ENCODE measurements at places on chromosomes 2 and 18. TPM values are rescaled to one million over a fixed set of nuclear protein-coding genes. Genes with fewer than 3 reads are reported as not detected.

DNA sequence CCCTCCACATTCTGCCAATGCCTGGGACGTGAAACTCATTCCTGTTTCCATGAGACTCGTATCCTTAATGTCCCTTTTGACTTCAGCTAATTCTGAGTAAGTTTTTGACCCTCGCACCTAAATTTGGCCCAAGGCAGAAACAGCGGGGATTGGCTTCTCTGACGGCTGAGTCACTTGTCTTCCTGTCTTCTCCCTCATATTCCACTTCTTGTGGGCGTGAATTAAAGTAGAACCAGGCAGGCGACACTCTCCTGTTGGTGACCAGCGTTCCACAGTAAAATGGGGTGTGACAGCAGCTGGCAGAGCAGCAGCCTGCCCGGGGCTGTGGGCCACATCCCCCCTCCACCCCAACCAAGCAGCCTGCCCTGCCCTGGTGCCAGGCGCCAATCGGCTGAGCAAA lies 15.5 kb downstream of the TTC32 start:
- DNase-seq, result no peak

DNA sequence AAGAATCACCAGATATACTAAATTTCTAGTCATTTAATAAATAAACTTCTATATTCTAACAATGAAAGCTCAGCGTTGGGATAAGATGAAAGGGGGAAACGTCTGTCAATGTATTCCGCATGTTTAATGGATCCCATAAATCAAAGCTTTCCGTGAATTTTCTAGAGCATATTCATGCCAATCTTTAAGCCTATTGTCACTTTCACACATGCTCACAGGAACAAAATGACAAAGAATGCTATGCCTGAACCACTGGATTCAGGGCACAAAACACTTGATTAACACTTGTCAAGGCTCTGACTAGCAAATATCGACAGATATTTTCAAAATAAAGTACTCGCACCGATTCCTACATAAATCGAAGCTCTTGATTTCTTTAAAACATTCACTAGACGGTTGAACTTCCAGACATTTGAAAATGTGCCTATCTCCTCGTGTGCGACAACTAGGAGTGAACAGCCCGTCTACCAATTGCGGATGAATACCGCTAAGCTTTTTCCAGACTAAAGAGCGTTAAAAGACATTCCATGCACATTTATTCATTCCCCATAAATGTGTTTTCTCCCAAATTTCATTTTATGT lies 1.8 kb downstream of the TLK1 start:
- DNase-seq, result no peak

- no peak for DNase-seq
Measured at GRCh38 chr2:117828870-117829269, 14.4 kb downstream of the DDX18 start.

DNA sequence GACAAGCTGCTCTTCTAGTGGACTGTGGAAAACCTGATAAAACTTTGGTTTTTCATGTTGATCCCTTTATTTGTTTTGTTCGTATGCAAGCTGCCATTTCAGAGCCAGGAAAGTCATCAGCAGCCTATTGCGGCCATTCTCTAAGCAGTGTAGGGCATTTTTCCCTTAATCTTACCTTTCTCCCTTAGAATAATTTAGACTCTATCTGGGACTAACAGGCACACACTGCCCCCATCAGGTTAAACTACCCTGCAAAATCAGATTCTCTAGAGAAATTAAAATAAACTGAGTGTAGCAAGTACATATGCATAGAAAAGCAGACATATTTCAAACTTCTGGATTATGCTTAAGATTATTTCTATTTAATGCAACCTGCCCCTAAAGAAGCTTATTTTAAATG lies 347.5 kb downstream of the METTL4 start:
- no peak for DNase-seq

DNA sequence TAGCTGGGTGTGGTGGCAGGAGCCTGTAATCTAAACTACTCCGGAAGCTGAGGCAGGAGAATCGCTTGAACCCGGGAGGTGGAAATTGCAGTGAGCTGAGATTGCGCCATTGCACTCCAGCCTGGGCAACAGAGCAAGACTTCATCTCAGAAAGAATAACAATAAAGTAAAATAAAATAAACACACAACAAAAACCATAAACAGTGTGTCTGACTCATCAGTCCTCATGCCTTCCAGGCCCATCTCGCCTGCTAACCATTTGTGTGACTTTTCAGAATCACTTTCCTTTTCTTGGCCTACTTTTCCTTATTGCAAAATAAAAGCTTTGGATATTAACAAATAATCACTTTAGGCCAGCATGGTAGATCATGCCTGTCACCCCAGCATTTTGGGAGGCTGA lies 42.0 kb upstream of the ASXL2 start:
- no peak for DNase-seq

GRCh38 chr2:239752951-239753350 lies 272.2 kb downstream of the NDUFA10 start:
- DNase-seq, result no peak

- no peak for DNase-seq
Measured at GRCh38 chr2:12636837-12637581, 79.7 kb upstream of the TRIB2 start.

DNA sequence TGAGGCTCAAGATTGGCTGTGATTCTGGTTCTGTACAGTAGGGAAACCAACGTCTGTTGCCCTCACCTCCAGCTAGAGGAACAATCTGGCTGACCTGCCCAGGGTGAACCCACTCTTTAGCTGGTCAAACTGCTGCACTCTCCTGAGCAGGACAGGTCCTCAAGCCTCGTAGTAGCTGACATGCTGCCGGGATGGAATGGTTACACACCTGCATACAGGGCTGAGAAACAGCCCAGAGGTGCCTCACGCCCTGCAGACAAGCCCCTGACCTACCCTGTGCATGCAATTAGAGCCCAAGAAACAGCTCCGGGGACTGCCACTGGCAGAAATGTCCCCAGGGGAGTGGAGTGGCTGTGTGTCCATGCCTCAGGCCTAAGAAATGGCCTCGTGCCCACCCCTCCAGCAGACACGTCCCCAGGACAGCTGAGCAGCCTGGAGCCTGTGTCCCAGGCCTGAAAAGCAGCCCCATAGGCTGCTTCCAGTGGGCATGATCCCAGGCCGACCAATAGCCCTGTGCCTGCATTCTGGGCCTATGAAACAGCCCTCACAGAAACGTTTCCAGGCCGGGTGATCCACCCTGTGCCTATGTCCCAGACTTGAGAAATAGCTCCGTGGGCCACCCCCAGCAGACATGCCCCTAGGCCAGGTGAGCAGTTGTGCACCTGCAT lies 25.4 kb downstream of the BOLL start:
- no peak for DNase-seq

DNA sequence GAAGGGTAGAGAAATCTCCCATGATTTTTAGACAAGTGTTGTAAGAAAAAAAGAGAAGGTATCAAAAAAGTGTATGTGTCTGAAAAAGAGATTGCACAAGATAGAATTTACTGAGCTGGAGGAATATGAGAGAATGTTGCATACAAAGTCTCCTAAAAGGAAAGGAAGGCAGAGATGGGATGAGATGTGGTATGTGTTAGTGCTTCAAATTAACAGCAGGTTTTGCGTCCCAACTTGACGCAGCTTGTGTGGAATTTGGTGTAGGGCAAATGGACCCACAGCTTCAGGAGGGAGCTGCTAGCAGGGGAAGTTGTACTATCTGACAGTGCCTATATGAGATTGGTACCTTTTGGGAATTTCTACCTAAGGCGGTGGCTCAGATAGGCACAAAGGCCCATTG lies 9.0 kb upstream of the RASGRP3 start:
- no peak for DNase-seq

- no peak for DNase-seq
Measured at GRCh38 chr18:3704556-3705344, 254.8 kb downstream of the TGIF1 start.

DNA sequence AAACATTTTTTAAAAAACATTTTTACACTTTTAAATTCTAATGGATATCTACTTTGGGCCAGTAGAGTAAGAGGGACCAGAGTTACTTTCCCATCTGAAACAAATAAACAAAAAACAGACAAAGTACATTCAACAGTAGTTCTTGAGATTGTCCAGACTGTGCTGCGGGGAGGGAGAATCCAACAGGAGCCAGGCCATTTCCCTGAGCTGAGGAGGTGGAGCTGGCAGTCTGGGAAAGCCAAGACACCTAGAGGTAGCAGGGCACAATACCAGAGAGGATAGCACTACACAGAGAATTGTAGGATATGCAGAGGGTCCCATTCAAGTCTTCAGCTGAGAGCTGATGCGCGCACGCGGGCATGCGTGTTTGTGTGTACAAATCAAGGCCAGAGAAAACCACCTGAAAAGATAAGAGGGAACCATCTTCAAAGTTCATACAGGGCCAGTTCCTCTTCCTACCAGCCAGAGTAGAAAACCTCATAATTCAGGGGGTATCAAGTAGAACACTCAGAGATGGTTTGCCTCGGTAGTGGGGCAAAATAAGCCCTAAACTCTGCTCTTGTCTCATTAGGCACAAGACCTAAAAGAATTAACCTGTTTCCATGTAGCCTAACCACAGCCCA lies 44.0 kb downstream of the PTRHD1 start:
- DNase-seq, result no peak

GRCh38 chr2:136917411-136917881 lies 152.1 kb downstream of the THSD7B start:
- no peak for DNase-seq

- no peak for DNase-seq
Measured at GRCh38 chr18:70598406-70598805, 309.6 kb downstream of the SOCS6 start.

DNA sequence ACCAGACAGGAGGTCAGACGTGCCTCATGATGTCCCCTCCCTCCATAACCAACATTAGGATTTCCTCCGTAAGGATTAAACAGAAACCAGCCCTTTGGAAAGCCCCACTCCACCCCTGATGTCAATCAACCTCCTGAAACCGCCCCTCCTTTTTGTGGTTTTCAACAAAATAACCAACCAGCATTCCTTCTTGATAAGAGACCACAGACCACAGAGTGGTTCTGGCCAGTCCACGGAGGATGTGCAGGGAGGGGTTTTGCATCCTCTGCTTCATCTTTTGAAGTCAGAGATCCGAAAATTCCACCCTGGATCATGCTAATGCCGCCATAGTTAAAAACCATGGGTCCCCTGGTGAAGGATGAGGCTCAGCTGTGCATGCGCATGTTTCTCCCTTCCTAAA lies 180.0 kb upstream of the CCDC150 start:
- no peak for DNase-seq

GRCh38 chr2:123500346-123500745 lies 524.7 kb upstream of the CNTNAP5 start:
- no peak for DNase-seq

DNA sequence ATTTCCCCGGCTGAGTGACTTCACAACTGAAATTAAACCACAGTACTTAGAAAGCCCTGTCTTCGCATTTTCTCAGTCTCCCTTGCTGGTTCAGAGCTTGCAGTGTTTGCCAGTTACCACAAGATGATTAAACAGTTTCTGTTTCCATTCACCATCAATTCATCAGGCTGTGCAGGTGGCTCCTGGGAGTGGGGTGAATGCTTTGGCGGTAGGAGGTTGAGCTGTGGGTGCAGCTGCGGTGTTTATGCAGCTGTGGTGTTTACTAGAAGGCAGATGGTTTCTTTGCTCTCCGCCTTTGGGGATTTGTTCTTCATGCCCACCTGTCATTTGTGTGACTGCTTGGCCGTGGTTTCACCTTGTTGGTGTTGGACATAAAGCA lies 16.1 kb downstream of the ACOXL start:
- peak; percentile 89 for DNase-seq

DNA sequence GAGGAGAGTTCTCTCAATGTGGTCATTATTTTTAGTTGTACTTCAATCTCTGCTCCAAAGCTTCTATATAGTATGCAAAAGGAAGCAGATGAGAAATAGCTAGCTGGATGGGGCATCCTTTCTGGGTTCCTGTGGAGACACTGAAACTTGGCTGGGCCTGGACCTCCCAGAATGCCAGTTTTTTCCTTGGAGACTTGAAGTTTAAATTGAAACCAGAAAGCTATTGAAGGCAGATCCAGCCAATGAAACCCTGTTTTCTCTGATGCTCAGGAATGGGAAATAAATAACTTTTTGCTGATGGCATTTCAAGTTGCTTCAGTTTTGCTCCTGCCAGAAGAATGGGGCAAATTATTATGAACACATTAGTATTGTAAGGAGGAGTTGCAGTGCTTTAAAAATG lies 2.9 kb downstream of the SETBP1 start:
- no peak for DNase-seq

GRCh38 chr2:213057977-213058376 lies 93.4 kb downstream of the IKZF2 start:
- DNase-seq, result no peak

The CDCA7 gene
- total RNA-seq, result 64.1 TPM

The IL36A gene
- not detected for total RNA-seq

The ADCY3 gene
- total RNA-seq, result 71.7 TPM

The STPG4 gene
- not detected for total RNA-seq

The RAB3GAP1 gene
- total RNA-seq, result 30.7 TPM

The CDH19 gene
- not detected for total RNA-seq

The CCDC121 gene
- 0.36 TPM for total RNA-seq

The TCF23 gene
- not detected for total RNA-seq

All from activated CD4-positive, alpha-beta memory T cell treated with anti-CD3 and anti-CD28 coated beads for 36 hours (primary cell).